Activated CD4-positive, alpha-beta T cell treated with anti-CD3 and anti-CD28 coated beads, Interleukin-2, amount 10 ng/mL, durations not matched to agents 24 days and 14 days (primary cell): ENCODE measurements at places on chromosomes 13 and 19.

DNA sequence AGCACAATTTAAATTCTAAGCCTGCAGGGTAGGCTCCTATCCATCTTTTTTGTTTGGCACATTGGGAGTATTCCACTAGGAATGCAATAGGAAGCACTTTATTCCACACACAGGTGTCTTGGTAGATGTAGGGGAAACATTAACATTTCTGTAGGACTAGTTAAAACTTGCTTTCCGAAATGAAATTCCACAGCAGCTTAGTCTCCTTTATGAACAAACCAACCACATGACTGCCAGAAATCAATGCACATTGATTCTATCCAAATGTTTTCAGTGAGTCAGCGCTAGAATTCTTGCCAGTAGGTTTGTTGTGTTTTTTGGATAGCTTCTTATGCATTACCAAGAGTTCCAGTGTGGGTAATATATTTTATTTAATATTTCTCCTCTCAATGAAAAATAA lies 207.9 kb upstream of the CSNK1A1L start:
- no peak for DNase-seq

GRCh38 chr19:54156953-54157352 lies 2.6 kb downstream of the LENG1 start:
- no peak for DNase-seq

- peak; percentile 60 for DNase-seq
These were observed 1.6 kb upstream of the KLK10 start for GRCh38 chr19:51020988-51021651.

GRCh38 chr19:1752009-1752756 lies 1.1 kb upstream of the ONECUT3 start:
- no peak for DNase-seq

- peak; percentile 55 for DNase-seq
These were observed 55.2 kb downstream of the SOX21 start for GRCh38 chr13:94657167-94657566.

DNA sequence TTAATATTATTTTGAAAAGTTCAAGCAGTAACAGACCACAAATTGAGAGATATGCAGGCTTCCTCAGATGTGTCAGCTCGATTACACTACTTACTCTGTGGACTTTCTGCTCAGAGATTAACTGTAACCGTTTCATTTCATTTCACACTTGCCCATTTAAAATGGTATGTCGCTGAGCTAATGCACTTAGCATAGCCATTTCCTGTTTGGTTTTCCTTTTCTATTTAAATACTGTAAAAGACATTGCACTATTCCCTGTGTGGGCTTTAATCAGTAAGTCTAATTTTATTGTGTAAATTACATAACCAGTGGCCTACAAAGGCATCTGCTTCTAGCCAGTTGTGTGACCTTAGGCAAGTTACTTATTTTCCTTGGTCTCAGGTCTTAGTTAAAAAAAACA lies 237.6 kb downstream of the LACC1 start:
- peak; percentile 46 for DNase-seq

GRCh38 chr13:95185851-95186250 lies 115.4 kb downstream of the ABCC4 start:
- peak; percentile 86 for DNase-seq

DNA sequence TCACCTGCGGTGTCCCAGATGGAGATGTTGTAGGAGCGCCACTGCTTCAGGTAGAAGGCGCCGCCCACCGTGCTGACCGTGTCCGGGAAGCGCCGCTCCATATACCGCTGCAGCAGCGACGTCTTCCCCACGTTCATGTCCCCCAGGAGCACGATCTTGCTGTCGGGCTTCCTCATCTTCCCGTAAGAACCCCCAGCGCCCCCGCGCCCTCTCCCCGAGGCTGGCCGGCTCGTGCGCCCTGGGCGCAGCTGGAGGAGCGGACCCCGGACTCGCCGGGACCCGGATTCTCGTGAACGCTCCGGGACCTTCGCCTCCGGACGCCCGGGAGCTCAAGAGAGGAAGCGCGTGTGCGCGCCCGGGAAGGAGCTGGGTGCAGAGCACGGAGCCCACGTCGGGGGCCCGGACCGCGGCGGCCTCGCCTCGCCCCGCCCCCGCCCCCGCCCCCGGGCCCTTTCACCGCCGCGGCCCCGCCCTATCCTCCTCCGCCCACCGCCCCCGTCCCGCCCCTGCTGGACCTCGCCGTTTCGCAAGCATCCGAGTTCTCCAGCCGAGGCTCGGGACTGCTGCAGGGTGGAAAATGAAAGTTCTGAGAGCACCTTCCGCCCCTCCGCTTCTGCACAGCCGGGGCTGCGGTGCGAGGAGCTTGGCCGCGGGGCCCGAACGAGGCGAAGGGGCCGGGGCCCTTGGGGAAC lies at the start of gene RAB20:
TSS of gene RAB20 (minus strand) at position 379 of the 692 bp plus-strand sequence. CDS start at position 176, 203 bp downstream.
- peak; percentile 91 for DNase-seq

DNA sequence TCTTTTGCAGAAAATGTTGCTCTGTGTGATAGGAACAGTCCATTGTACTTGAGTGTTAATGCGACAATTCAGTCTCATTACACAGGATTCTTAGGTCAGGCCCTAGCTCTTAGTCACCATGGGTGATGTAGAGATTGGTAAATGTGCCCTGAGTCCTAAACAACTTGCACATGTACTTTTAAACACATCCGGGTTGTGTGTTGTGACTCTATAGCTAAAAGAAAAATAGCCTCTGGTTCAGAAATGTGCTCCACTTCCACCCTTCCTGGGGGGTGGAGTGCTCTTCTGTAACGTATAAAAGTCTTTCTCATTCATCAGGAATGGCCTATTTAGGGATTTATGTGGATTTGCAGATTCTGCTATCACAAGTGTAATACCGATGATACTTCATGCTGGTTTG lies 5.2 kb downstream of the SPATA13 start:
- no peak for DNase-seq

- DNase-seq, result no peak
These were observed 343.8 kb downstream of the RBM26 start for GRCh38 chr13:79062291-79062690.

GRCh38 chr19:38361633-38362075 lies 12.7 kb upstream of the PSMD8 start:
- DNase-seq, result peak; percentile 93

DNA sequence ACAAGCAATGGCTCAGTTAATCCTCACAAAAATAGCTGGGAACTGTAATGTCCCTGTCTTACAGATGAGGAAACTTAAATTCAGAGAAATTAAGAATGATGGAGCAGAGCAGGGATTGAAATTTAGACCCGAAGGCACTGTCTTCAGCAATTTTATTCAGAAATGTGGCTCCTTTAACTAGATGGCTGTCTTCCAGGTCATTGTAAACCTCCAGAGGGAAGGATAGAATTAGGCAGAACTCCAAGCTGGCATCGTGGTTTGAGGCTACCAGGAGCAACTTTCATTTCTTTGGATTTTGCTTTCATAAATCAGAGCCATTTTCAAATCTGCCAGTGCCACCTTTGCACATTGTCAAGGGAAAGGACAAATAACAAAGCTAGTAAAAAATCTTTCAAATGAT lies 339.0 kb downstream of the DCT start:
- DNase-seq, result no peak

GRCh38 chr13:109483284-109483683 lies 303.1 kb downstream of the IRS2 start:
- no peak for DNase-seq

DNA sequence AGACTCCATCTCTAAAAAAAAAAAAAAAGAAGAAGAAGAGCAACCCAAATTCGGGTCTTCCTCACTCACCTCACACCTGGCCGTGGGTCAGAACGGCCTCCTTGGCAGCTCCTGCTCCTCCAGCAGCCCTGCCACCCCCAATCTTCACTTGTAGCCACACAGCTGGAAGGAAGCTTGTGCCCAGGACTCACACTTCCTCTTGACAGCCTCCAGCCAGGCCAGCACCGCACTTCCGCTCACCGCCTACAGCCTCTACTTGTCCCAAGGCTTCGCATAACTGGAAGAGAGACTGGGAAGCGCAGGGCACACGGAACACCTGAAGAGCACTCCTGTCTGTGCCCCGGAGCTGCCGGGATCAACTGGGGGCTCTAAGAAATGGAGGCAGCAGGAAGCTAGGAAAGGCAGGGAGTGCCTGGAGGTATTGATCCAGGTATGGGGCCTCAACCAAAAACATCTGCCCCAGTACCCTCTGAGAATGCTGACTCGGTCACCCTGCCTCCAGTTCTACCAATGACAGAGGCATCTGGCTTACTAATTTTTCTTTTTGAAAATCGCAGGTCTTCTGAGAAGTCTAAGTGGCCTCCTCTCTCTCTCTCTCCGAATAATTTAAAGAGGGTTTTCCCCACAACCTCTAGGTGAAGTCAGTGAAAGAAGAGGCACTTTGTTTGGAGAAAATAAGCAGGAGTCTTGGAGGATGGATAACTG lies 31.1 kb upstream of the ATP12A start:
- DNase-seq, result no peak

DNA sequence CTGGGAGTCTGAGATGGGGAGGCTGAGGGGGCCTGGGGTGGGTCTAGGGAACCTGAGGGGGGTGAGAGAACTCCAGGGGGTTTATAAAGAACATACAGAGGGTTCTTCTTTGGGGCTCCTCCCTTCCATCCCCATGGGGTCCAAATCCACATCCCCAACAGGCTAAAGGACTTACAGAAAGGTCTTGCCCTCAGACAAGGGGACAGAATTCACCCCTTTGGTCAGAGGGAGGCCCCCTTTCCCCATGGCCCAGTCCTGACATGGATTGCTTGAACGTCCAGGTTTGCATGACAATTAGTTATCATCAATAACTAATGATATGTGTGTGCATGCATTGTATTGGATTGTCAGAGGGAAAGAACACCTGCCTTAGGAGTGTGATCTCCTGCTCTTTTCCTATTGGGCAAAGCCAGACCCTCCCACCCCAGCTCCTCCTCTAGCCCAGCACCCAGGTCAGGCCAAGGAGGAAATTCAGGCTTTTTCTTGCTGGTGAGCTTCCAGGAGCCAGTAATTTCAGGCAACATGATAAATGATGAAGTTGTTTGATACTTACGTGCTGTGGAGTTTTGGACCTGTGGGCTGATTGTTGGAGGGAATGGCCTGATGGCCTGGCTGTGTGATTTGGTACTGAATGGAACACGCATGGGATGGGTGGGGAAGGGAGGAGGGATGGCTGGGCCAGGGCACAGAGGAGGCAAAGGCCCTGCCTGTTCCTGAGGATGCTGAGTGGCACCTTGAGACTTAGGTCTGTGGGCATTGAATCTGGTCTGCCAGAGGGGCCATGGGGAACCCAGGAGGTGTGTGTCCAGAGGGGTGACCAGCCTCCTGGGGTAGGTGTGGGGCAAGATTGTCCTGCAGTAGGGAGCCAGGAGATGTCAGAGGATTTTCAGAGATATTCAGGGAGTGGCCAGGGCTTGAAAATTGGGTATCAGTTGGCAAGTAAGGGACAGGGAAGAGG lies 1.1 kb downstream of the KLHL26 start:
- DNase-seq, result peak; percentile 62

DNA sequence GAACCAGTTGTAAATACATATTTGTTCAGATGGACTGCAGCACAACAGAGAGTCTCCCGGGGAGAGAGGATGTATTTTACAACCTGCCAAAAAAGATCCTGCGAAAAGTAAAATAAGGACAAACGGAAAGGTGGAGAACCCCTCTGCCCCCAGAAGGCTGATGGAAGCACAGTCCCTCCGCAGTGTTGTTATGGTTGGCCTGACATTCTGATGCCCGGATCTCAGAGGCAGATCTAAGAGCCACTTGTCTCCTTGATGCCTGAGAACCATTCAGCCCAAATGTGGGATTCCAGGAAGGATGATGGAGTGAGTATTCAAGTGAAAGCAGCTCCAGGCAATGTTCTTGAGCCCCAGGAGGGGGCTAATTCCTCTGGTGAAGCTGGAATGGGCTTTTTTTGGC lies 458.7 kb downstream of the ZNF536 start:
- no peak for DNase-seq

DNA sequence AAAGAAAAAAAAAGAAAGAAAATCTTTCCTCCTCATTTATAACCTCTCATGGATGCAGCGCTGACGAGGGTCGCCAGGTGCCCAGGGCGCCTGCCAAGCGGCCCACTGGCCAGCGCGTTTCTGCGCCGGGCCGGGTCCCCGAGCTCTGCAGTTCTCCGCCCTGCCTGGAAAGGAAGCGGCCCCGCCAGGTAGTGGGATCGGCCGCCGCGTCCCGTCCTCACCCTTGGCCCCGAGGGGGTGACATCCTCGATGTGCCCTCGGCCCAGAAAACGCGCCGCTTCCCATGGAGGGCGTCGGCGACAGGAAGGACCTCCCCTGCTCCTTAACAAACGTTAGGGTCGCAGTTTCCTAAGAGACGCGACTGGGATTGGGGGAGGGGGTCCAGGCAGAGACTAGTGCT lies 56.9 kb downstream of the ZNF726 start:
- no peak for DNase-seq
